Spinal cord (tissue), 10 donors: ENCODE measurements at places on chromosomes 6 and 20. TPM values are rescaled to one million over a fixed set of nuclear protein-coding genes. Genes with fewer than 3 reads are reported as not detected.

The MCHR2 gene
- total RNA-seq = 0.20 TPM

The CTAGE9 gene
- not detected for total RNA-seq

The MEI4 gene
- total RNA-seq = 1.7 TPM

The DEFB124 gene
- total RNA-seq = 0.33 TPM

The FAM209B gene
- total RNA-seq = 0.50 TPM

The FOXC1 gene
- 105 TPM for total RNA-seq

The EGFL8 gene
- 124 TPM for total RNA-seq

The IL20RA gene
- 1.3 TPM for total RNA-seq

- H3K27ac ChIP-seq = no peak overlapping the region
- H3K4me3 ChIP-seq = no peak overlapping the region
- no peaks in the 10 kb centered on the region for H3K4me1 ChIP-seq
- no peaks in the 10 kb centered on the region for H3K36me3 ChIP-seq
- DNase-seq = no peak
These were observed 344.6 kb upstream of the MARCKS start for GRCh38 chr6:113512576-113512975.

GRCh38 chr20:16922834-16923233 is 174.7 kb downstream of the OTOR start:
- H3K27me3 ChIP-seq = no peaks in the 10 kb centered on the region
- H3K4me3 ChIP-seq = no peak overlapping the region
- no peaks in the 10 kb centered on the region for H3K4me1 ChIP-seq
- no peaks in the 10 kb centered on the region for H3K36me3 ChIP-seq
- no peak for DNase-seq

- H3K27me3 ChIP-seq = no peaks in the 10 kb centered on the region
- no peaks in the 10 kb centered on the region for H3K4me1 ChIP-seq
- H3K4me3 ChIP-seq = no peak overlapping the region
These were observed 348.1 kb upstream of the SOX4 start for GRCh38 chr6:21245488-21245887.

GRCh38 chr6:136415351-136416007 is 125.8 kb upstream of the BCLAF1 start:
- no peaks in the 10 kb centered on the region for H3K27me3 ChIP-seq
- no peak for DNase-seq
- no peak overlapping the region for H3K4me3 ChIP-seq
- peaks cover 4% of the 10 kb centered on the region for H3K36me3 ChIP-seq
- H3K27ac ChIP-seq = no peak overlapping the region

DNA sequence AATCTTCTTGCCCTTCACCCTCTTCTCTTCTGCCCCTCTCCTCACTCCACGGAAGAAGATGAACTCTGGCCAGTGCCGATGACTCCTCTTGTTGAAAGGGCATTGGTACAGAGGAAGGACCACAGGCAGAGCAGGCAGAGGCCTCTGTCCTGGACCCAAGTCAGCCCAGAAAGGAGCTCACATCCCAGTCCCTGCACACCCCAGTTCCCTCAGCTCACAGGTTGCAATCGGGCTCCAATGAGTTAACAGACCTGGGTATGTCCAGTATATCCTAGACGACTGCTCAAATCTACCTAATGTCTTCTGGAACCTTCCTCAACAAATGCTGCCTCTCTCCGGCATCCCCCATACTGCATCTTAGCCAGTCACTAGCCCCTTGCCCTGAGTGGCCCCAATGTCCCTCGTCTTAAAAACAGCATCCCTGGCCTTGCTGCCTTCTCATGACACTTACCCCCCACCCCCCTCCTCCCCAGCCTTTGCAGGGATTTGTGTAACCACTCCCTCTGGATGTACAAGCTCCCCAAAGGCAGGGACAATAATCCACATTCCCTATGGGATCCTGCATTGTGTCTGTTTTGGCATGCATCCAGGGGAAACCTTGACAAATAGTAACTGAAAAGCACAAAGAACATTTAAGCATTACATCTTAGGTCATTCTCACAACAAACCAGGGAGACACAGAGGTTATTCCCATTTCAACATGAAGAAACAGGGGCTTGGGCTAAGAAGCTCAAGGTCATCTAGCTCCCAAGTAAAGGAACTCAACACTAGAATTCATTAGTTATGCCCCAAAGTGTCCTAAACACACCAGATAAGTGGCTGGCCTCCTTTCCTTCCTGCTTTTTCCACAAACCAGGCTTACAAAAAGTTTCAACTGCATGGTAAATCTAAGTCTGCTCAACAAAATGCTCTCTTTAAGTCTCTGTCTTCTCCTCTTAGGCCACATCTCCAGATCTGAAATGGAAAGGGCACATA is 45.1 kb downstream of the TRERF1 start:
- H3K27ac ChIP-seq = no peak overlapping the region
- peaks cover 9% of the 10 kb centered on the region for H3K4me1 ChIP-seq
- H3K4me3 ChIP-seq = no peak overlapping the region
- no peaks in the 10 kb centered on the region for H3K27me3 ChIP-seq

DNA sequence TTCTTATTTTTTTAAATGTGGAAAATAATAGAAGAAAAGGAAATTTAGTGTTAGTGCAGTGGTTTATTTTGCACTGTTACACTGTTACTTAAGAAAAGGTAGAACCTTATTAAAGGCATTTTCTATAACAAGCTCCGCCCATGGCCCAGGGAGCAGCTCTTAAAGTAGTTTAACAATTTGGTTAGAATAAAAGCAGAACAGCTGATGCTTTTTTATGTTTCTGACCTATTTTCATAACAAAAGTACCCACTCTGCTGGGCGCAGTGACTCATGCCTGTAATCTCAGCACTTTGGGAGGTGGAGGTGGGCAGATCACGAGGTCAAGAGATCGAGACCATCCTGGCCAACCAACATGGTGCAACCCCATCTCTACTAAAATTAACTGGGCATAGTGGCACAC is 32.6 kb downstream of the DSTN start:
- H3K4me1 ChIP-seq = peaks cover 5% of the 10 kb centered on the region
- DNase-seq = no peak
- no peak overlapping the region for H3K4me3 ChIP-seq
- peaks cover 3% of the 10 kb centered on the region for H3K36me3 ChIP-seq

GRCh38 chr6:87473419-87473903 is 687 bp downstream of the SLC35A1 start:
- H3K4me1 ChIP-seq = peaks cover 9% of the 10 kb centered on the region
- DNase-seq = peak; percentile 78
- peak overlapping the region; percentile 92 for H3K4me3 ChIP-seq
- H3K27me3 ChIP-seq = no peaks in the 10 kb centered on the region

DNA sequence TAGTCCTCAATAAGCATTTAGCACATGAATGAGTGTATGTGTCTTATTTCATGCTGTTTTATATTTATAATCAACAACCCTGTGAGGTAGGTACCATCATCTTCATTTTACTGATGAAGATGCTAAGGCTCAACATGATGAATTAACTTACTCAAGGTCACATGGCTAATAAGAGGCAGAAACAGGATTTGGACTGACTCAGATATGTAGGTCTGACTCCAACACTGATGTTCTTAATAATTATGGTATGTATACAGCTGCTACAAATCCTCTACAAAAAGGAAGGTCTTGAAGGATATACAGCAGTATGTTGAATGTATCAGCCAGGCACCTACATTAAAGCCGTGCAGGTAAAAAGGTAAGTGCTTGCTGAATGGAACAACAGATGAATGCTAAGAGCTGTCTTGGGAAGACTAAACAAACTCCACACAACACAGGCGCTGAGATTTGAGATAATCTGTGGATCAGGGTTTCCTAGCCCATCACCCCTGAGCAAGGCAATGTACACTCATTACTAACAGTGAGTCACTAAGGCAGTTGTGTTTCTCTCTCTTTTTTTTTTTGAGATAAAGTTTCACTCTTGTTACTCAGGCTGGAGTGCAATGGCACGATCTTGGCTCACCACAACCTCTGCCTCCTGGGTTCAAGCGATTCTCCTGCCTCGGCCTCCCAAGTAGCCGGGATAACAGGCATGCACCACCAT is 31.9 kb downstream of the TTI1 start:
- DNase-seq = no peak
- no peak overlapping the region for H3K4me3 ChIP-seq
- peaks cover 31% of the 10 kb centered on the region for H3K36me3 ChIP-seq

DNA sequence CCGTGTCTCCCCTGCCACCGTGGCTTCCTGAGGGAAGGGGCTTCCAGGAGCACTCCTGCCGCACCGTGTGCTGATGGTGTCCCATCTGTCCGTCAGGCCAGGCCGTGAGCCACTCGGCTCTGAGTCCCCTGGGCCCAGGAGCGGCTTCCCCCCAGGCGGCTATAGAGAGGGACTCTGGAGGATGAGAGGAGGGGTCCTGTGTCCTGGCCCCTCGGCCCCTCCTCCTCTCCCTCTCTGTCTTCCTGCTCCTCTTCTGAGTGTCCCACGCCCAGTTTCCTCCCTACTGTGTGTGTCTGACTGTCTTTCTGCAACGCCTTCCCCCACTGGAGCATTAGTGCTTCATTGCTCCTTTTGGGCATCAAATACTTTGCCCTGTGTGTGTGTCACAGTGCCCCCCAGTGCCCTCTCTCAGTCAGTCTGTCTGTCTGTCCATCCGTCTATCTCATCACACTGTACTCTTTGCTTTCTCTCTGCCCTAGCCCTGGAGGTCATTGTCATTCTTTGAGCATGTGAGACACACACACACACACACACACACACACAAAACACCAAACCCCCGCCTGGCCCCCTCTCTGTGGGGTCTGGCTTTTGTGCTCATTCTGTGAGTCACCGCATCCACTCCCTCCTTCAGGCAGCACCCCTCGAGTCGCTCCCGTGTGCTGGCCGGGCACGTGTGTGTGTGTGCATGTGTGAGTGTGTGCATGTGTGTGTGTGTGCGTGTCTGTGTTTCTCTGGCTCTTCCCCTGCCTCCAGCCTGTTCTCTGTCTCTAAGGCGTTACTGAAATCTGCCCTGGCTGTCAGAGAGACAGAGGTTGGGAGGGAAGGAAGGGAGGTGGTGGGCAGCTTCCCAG is 71.9 kb downstream of the SRC start:
- no peak for DNase-seq
- peaks cover 85% of the 10 kb centered on the region for H3K4me1 ChIP-seq
- no peak overlapping the region for H3K27ac ChIP-seq
- peaks cover 3% of the 10 kb centered on the region for H3K36me3 ChIP-seq

GRCh38 chr6:20319520-20320357 is 81.9 kb upstream of the E2F3 start:
- DNase-seq = no peak
- H3K27ac ChIP-seq = no peak overlapping the region
- no peak overlapping the region for H3K4me3 ChIP-seq
- no peaks in the 10 kb centered on the region for H3K36me3 ChIP-seq
- H3K27me3 ChIP-seq = no peaks in the 10 kb centered on the region

- H3K27ac ChIP-seq = peak overlapping the region; percentile 48
- H3K27me3 ChIP-seq = peaks cover 9% of the 10 kb centered on the region
- H3K4me3 ChIP-seq = peak overlapping the region; percentile 69
- H3K36me3 ChIP-seq = no peaks in the 10 kb centered on the region
These were observed 998 bp downstream of the BMP2 start for GRCh38 chr20:6768228-6769140.

DNA sequence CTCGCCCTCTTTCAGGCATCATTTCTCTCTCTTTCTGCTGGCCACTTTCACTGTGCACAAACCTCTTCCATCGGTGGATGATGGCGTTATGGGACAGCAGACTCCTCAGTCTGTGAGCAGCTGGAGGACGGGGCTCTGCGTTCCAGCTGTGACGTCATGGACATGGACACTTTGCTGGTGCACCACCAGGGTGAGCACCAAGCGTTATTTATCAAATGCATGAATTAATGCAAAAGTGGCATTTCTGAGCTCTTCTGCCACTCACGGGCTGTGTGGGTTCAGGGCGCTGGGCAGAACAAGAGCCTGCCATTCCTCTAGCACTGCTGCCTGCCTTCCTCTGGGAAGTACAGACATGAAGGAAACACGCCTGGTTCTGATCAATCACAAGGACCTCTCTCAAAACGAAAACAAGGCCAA is 82.9 kb upstream of the MPC1 start:
- H3K27me3 ChIP-seq = no peaks in the 10 kb centered on the region
- no peak for DNase-seq
- peaks cover 16% of the 10 kb centered on the region for H3K4me1 ChIP-seq
- no peak overlapping the region for H3K27ac ChIP-seq

DNA sequence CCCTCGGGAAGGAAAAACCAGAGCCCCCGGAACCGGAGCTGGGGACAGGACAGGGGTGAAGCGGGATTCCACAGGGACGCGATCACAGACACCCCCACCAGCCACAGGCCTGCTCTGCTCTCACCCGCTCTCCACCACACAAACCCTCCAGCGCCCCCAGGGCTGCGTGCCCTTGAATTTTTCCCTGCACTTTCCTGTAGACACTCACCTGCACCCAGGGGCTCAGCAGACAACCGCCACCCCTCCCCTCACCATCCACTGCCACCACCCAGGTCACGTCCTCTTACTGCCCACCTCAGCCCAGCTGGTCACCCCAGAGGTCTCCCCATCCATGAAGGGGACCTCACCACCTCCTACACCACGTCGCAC is 631 bp downstream of the ULBP2 start:
- H3K36me3 ChIP-seq = no peaks in the 10 kb centered on the region
- peaks cover 32% of the 10 kb centered on the region for H3K4me1 ChIP-seq
